ENCODE measurements at places on chromosomes 6 and 20.

DNA sequence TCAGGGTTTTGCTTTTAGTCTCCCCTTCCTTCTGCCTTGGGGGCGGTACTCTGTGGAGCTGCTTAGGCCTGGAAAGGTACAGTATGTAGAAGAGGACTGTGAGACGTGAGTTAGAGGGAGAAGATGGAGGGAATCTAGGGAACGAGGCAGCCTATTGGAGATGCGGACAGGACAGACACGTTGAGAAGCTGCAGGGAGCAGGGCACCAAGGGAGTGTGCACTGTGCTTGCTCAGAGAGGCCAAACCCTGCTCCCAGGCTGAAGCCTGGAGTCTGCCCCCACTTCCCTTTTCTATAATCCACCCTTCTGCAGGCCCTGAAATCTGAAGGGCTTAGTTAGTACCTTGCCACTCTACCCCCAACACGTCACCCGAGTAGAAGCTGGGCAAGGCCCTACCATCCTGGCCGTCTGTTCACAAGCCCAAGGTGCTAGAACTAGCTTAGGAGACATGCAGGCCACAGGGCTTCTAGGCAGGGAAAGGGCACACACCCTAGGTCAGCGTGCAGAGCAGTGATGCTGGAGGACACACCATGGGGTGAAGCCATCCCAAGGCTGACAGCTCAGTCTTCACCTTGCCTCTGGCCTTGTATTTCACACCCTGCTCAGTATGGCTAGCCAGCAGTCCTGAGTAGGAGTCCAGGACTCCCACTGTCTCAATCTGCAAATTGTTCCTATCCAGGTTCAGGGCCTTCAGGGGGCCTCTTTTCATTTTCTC, 6.9 kb downstream of the TP53INP2 start:
- DNase-seq: no peak

- DNase-seq: peak; percentile 8
Measured at GRCh38 chr20:49846206-49846807, 33.7 kb downstream of the SLC9A8 start.

- DNase-seq: no peak
Measured at GRCh38 chr6:63352069-63352543, 32.3 kb upstream of the LGSN start.

- peak; percentile 9 for DNase-seq
Measured at GRCh38 chr6:96391776-96392360, 129.7 kb upstream of the UFL1 start.

DNA sequence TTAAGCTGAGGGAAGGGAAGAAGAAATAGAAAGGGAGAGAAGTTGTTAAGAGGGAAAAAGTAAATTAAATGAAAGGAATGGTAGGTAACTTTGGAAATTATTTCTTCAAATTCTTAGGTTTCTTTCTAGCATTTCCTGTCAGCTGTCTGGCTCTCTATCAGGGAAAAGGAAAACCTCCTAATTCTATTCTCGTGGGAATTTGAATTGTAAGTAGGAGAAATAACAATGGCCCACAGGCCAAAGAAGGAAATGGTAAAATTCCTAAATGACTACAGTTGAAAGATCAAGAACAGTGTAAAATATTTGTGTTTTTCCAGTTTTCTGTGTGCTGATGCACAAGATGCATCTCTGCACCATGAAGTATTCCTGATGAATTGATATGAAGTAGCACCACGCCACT, 173.0 kb downstream of the IBTK start:
- DNase-seq: no peak

DNA sequence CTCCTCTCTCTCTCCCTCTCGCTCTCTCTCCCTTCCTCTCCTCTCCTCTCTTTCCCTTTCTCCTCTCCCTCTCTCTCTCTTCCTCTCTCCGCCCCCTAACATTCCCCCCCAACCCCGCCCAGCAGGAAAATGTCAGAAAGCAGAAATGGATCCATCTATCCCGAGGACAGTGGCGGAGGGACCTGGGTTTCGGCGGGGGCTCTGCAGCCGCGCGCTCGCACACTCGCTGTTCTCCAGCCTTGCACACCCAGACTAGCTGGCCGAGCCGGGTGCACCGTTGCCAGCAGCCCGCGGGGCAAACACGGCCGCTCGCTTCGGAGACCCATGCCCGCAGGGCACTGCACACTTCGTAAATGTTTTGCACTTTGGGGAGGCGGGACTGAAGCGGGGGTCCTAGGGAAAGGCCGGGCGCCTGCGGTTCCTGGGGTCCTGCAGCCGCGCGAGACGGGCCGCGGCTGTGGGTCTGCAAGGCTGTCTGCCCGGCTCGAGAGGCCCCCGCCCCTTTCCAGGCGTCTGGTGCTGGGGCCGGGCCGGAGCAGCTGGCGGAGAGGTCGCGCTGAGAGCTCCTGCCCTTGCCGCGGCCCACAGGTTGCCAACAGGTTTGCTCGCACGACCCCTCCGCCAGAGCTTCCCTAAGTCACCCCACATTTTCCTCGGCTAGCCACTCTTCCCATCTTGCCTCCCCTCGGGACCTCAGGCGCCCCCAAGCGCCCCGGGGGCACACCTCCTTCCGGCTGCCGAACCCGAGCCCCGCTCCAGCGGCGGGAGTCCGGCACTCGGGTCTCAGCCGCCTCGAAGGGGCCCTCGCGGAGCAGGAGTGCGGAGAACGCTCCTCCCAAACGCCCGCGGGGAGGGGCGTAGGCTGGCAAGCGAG, 818 bp upstream of the MDGA1 start:
- DNase-seq: no peak

- no peak for DNase-seq
Measured at GRCh38 chr6:49782725-49783124, 4.4 kb downstream of the PGK2 start.

- DNase-seq: no peak
Measured at GRCh38 chr20:62119115-62119514, 3.2 kb upstream of the LSM14B start.

DNA sequence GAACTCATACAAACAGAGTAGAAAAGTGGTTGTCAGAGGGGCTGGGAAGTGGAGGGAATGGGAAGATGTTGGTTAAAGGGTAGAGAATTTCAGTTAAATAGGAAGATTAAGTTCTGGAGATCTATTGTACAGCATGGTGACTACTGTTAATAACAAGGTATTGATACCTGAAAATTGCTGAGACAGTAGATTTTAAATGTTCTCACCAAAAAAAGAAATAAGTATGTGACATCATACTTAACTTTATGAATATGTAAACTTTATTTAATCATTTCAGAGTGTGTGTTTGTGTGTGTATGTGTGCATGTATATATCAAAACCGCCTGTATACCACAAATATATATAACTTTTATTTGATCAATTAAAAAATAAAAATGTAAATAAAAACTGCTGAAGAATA, 896.4 kb downstream of the TFAP2A start:
- no peak for DNase-seq
